Neural progenitor cell (in vitro differentiated cells): ENCODE measurements at places on chromosomes 2 and 18.

GRCh38 chr2:112607680-112608438 lies 23.4 kb downstream of the CHCHD5 start:
- DNase-seq = no peak

GRCh38 chr2:174632841-174633622 lies 35.4 kb upstream of the WIPF1 start:
- no peak for DNase-seq

- no peak for DNase-seq
These were observed 14.6 kb upstream of the ITGAV start for GRCh38 chr2:186575302-186575701.

- DNase-seq = no peak
These were observed 27.0 kb downstream of the ZNF892 start for GRCh38 chr2:95234286-95234785.

- peak; percentile 36 for DNase-seq
These were observed 233.2 kb upstream of the SMAD7 start for GRCh38 chr18:49183921-49184320.

DNA sequence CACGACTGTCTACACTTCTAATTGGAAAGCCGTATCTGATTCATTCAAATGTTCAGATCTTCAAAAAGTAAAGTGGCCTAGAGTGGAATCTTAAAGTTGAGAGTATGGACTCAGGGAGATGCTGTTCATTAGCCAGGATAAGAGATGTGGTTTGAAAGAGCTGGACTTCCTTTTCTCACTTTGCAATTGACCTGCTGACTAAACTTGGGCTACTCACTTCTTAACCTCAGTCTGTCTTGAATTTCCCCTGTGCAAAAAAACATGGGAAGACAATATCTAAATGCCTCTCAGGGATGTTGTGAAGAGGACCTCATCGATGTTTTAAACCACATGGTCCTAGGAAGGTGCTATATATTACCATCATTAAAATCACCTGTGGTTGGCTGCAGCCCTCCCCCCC lies 64.1 kb downstream of the BCL2 start:
- DNase-seq = no peak

GRCh38 chr2:73258913-73259215 lies 24.8 kb downstream of the CCT7 start:
- no peak for DNase-seq

DNA sequence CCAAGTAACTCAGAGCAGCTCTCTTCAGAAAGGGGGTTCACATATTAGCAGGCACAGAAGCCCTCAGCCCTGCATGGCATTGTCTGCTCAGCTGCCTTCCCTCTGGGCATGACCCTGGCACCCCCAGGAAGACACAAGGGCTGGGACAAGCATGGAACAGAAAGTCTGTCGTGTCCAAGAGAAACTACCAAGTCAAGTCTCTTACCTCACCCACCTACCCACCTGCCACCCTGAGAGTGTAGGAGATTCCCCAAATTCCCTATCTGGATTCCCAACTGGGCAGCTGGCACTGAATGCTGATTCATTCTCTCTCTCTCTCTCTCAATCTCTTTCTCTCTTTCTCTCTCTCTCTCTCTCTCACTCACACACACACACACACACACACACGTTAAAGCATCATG lies 21.6 kb downstream of the SMAD7 start:
- DNase-seq = no peak

DNA sequence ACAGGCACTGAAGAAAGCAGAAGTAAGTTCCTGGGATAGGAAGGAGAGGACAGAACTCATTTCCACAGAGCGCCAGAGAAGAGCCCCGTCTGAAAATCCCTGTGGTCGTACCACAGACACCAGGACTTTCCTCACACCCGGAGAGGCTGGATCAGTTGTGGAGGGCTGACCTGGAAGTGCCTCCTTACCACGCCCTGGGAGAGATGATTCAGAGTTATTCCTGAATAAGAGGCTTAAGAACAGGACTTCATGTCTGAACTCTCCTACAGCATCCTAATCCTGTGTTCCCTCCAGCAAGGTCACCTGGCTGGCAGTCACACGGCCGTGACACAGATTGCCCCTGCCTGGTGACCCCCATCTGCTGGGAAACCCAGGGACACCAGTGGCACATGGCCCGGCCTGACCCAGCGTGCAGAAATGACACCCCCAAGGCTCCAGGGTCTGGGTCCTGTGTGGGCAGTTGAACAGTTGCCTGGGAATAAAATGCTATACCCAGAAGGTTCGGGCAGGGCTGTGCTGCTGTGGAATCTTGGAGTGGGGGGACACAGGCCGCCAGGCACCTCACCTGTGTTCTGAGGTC lies 105.9 kb downstream of the PXDN start:
- DNase-seq = no peak

DNA sequence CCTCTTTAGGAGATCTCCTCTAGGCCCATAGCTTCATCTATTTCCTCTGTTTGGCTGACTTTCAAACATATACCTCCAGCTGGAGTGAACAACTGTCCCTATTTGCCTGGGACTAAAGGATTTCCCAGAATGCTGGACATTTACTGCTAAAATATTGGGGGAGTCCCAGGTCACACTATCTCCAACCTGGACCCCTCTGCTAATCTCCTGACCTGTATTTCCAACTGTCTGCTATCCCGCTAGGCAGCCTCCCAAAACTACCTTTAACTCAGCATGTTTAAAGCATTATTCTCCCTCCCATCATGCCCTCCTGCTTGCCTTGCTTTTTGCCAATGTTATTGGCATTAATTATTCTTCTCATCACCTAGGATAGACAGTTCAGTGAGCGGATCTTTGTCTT lies 77.1 kb downstream of the THADA start:
- DNase-seq = no peak

DNA sequence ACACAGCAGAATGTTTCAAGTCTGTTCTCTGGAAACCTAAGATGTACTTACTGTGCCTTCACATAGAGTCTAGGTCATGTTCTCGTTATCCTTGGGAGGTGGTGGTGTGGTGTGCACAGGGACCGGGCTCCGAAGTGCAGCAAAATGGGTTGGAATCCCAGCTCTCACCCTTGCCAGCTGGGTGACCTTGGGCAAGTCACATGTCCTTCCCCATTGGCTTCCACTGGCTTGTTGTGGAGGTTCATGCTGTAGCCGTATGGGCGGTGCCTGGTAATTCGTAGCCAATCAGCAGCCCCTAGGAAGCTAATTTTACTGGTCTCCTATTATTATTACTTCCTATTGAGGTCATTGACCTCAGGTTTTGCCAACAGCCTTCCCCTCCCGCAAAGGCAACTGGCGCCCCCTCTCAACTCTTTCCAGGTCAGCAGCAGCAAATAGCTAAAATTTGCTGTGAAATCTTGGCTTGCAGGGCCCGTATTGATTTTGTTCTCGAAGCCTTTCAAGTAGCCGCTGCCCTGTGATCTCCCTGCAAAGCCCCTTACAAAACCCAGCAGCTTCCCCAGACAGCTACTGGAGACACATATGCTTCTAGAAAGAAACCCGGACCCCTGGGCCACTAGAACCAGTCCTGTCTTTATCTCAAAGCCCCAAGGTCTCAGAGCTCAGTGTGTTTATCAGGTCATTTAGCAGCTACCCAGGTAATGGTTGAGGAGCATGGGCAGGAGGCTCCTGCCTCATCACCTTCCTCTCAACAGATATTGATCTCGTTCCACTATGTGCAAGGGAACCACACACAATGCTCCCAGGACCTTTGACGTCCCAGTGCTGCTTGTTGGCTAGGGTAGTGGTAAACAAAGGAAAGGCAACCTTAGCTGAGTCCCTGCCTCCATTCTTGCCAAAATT lies 66.5 kb upstream of the SLC1A4 start:
- peak; percentile 18 for DNase-seq

DNA sequence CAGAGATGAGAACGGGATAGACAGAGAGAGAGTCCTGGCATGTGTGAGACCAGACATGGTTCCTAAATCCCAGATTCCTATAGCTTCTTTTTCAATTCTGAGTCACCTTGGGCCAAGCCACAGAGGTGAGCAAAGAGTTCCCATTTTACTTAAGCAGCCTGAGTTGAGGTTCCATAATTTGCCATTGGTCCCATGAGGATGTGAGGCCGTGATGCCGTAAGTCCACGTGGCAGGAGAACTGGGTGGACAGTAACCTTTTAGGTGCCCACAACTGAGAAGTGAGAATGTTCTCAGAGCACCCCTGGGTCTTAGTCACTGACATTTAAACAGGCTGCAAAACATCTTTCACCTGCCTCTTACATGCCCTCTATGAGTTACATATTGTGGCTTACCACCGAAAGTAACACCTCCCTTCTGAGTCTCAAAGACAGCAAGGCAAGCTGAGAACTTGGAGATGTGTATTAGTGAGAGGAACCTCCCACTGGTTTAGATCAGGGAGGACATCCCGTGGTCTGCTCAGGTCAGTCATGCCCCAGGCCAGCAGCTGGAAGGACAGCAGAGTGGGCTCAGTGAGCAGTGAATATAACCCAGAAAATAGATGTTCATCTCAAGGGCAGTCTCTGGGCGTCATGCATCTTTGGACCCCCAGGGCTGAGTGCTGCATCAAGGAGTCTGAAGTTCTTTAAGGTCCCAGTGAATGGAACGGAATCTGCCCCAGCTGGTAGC lies 127.9 kb upstream of the LGALSL start:
- no peak for DNase-seq

- no peak for DNase-seq
These were observed 14.4 kb downstream of the CTIF start for GRCh38 chr18:48553236-48553635.

- DNase-seq = peak; percentile 34
These were observed 483.5 kb upstream of the SLC8A1 start for GRCh38 chr2:40935349-40935748.

GRCh38 chr2:121897335-121897970 lies 142.0 kb downstream of the TSN start:
- DNase-seq = peak; percentile 46

DNA sequence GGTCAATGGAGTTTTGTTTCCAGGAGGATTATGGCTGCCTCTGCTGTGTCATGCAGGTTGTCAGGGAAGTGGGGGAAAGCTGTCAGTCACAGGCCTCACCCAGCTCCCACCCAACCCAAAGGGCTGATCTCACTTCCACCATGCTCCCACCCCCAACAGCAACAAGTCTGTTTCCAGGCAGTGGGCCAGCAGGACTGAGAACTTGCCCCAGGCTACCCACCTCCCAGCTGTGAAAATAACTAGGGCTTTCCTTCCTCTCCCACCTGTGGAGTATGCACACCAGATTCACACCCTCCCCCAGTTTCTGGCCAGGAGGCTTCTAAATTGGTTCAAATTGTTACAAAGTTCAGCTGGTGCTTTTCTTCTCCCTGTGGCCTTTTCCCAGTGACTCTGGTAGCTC lies 95.6 kb upstream of the ACVR1 start:
- DNase-seq = no peak

DNA sequence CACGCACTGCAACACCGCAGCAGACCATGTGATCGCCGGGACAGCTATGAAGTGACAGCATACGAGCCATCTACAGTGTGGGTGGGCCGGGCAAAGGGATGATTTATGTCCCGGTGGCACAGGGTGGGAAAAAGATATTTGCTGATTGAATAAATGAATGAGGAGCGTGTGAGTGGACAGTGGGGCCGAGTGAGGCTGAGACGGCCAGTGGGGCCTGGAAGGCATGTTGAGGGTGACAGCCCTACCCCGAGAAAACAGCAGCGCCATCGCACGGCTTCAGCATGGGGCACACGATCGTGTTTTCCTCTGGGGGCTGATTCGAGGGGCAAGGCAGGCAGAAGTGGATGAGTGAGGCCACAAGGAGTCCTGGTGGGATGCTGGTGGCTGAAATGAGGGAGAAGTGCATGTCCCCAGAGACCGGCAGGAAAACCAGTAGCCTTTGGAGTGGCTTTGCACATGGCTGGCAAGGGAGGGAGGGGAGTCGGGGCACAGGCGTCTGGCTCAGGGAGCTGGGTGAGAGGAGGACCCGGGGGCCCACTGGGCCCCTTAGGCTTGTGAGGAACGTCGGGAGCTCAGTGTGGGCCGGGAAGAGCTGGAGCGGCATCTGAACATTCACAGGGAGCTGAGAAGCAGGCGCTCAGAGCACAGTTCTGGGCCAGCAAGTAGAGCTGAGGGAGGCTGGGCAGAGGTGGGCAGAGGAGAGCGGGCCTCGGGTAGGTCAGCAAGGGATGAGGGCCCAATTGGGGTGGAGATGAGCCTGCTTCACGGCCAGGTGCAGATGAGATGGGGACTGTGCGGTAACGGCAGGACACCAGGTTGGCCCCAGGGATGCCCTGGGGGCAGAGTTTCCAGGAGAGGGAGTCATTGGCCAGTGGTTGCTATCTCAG lies 32.1 kb upstream of the MAL start:
- DNase-seq = no peak

- DNase-seq = no peak
These were observed 83.5 kb upstream of the DTNA start for GRCh38 chr18:34626404-34627136.

DNA sequence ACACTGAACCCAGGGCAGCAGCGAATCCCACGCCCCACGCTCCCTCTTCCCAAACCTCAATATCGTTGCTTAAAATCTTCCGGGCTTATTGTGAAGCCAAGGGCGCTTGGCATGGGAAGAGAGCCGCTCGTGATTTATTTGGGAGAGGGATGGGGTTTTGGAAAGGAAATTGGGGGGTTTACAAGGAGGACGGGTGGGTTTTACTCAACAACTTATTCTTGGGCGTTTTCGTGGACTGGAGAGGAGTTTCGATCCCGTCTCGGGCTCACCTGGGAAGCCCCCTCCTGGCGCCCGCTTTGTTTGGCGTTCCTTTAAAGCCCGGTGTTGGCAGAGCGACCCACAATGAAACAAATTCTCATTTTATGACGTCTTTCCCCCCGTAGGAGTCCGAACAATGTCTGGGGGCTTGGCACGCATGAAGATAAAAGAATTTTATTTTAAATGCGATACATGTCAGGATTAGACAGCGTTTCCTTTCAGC lies 135.3 kb downstream of the INSIG2 start:
- DNase-seq = peak; percentile 36

DNA sequence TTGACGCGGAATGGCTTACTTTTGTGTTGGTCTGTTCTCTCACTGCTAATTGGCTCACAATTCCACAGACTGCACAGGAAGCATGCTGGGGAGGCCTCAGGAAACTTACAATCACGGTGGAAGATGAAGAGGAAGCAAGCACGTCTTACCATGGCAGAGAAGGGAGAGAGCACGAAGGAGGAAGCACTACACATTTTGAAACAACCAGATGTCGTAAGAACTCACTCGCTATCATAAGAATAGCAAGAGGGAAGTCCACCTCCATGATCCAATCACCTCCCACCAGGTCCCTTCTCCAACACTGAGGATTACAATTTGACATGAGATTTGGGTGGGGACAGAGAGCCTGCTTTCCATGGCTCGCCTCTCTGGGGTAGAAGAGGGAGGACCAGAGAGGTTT lies 106.2 kb downstream of the KCNF1 start:
- no peak for DNase-seq
